Vein endothelial cell (primary cell): ENCODE measurements at places on chromosomes 16 and 17. TPM values are rescaled to one million over a fixed set of nuclear protein-coding genes. Genes with fewer than 3 reads are reported as not detected.

Gene DRC7
- total RNA-seq = 0.48 TPM in 1 of 2 replicates, not detected in the other

Gene SECTM1
- 0.48 and 0.98 TPM in 2 replicates for total RNA-seq

Gene USP10
- 69.6 and 74.6 TPM in 2 replicates for total RNA-seq

Gene CENPN
- total RNA-seq = 34.0 and 56.6 TPM in 2 replicates

Gene NR1D1
- 2.3 and 2.9 TPM in 2 replicates for total RNA-seq

Gene SLC16A11
- total RNA-seq = 0.48 and 0.98 TPM in 2 replicates

Gene NRN1L
- not detected in 2 replicates for total RNA-seq

Gene CLEC18B
- total RNA-seq = 1.3 TPM in 1 of 2 replicates, not detected in the other

Gene PRSS8
- total RNA-seq = not detected in 2 replicates

Gene WNT3
- 1.2 and 1.3 TPM in 2 replicates for total RNA-seq

Gene ITGAL
- total RNA-seq = not detected in 2 replicates

Gene CASKIN1
- under 0.01 TPM in 2 replicates for total RNA-seq

Gene SDR42E2
- total RNA-seq = not detected in 2 replicates

Gene KRT16
- not detected in 2 replicates for total RNA-seq

Gene CSF3
- 1.6 and 5.0 TPM in 2 replicates for total RNA-seq

Gene CD300H
- not detected in 2 replicates for total RNA-seq

Gene EFNB3
- 1.1 and 1.6 TPM in 2 replicates for total RNA-seq

Gene ATF7IP2
- 5.6 and 7.1 TPM in 2 replicates for total RNA-seq

Gene ZNF500
- 11.4 and 14.1 TPM in 2 replicates for total RNA-seq

Gene KRT20
- not detected in 2 replicates for total RNA-seq

Gene FBXW10B
- total RNA-seq = 0.98 and 1.1 TPM in 2 replicates

Gene SLC25A10
- total RNA-seq = 17.6 and 23.5 TPM in 2 replicates

Gene ELMO3
- total RNA-seq = 0.76 and 1.3 TPM in 2 replicates

Gene RCVRN
- not detected in 2 replicates for total RNA-seq

Gene EPX
- total RNA-seq = not detected in 2 replicates

Gene WFDC1
- total RNA-seq = not detected in 2 replicates

Gene USP6
- not detected in 2 replicates for total RNA-seq

Gene FBXL20
- 16.0 and 19.8 TPM in 2 replicates for total RNA-seq

Gene MT1H
- total RNA-seq = not detected in 2 replicates

Gene DHODH
- 4.1 and 4.9 TPM in 2 replicates for total RNA-seq

Gene CX3CL1
- total RNA-seq = 7.2 and 15.4 TPM in 2 replicates

Gene MYH10
- 70.9 and 87.5 TPM in 2 replicates for total RNA-seq

Gene CPNE7
- total RNA-seq = 2.1 and 7.8 TPM in 2 replicates

Gene SMIM36
- total RNA-seq = not detected in 2 replicates

Gene SHISA9
- under 0.01 TPM in 1 of 2 replicates, not detected in the other for total RNA-seq

Gene C16orf96
- not detected in 2 replicates for total RNA-seq

Gene SLC6A2
- not detected in 2 replicates for total RNA-seq

Gene KRT40
- total RNA-seq = not detected in 2 replicates
